ENCODE measurements at places on chromosomes 12 and 14. TPM values are rescaled to one million over a fixed set of nuclear protein-coding genes. Genes with fewer than 3 reads are reported as not detected.

The LRRC43 gene
- polyA plus RNA-seq: 0.33 TPM

- no peak for DNase-seq
Measured at GRCh38 chr14:33019346-33019745, 80.7 kb downstream of the NPAS3 start.

DNA sequence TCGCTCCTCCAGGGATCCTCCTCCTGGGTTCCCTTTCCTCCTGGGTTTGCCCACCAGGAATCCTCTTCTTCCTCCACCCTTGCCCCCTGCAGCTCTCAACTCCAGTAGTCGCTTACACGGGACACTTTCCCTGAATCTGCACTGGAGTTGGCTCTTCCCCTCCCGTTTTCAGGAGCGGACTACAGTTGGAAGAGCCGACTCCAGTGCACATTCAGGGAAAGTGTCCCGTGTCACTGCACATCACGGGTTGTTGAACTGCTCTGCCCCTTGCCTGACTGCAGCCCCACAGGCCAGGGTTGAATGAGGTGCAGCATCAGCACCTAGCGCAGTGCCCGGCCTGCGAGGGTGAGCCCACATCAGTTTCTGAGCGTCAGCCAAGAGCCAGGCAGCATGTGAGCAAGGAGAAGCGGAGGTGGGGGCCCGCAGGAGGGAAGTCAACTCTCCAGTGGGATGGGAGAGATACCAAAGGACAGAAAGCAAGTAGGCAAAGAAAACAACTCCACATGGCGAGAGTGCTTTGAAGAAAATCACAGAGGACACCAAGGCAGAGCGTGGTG lies 13.1 kb downstream of the RAPGEF3 start:
- no peak for DNase-seq

DNA sequence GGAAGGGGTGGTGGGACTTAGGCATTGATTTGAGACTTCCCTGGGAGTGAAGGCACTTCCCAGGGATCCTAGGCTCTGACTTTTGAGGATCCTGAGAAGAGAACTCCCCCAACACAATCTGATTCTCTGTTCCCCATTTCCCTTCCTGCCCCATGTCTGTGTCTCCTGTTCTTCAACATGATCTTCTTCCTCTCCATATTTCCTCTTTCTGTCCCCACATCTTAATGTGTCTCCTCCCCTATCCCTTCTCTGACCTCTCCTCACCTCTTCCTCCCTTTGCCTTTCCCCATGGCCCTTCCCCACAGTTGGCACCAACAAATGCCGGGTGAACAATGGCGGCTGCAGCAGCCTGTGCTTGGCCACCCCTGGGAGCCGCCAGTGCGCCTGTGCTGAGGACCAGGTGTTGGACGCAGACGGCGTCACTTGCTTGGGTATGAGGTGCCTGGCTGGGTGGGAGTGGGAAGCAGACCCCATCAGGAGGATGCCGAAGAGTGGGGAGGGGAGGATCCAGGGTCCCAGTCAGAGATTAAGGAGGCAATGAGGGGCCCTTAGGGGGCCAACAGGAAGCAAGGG lies 15.2 kb upstream of the LRP1-AS start:
- DNase-seq: no peak

- no peak for DNase-seq
Measured at GRCh38 chr14:97878727-97879126, 1081.5 kb downstream of the VRK1 start.
